Right cardiac atrium (tissue), 5 donors: ENCODE measurements at places on chromosomes 6 and 20.

GRCh38 chr20:14879839-14880238, 542.4 kb upstream of the FLRT3 start:
- DNase-seq, result no peak

GRCh38 chr6:137190583-137191094, 17.2 kb upstream of the IL22RA2 start:
- DNase-seq, result no peak

DNA sequence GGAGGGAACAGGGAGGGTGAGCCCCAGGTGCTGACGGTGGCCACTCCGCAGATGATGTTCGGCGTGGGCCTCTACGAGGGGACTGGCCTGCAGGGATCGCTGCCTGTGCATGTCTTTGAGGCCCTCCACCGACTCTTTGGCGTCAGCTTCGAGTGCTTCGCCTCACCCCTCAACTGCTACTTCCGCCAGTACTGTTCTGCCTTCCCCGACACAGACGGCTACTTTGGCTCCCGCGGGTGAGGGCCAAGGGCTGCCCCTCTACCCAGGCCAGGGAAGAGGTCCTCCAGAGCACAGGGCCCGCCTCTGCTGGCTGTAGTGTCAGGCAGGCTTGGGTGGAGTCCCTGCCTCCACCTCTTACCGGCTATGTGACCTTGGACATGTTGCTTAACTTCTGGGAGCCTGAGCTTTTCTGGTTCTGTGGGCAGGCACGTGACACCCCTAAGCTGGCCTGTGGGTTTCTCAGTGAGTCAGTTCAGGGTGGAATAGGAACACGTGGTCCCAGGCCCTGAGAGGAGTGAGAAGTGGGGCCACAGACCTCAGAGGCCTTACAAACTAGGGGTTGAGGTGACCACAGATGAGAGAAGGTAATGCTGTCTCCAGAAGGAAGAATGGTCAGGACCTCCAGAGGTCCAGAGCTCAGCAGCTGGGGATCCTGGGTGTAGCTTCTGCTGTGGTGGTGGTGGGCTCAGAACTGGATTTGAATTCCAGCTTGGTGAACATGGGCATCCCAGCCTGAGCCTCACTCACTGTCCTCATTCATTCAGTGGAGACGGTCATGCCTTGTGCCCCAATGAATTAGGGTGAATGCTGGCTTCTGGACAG, 11.9 kb downstream of the PCIF1 start:
- peak; percentile 62 for DNase-seq

GRCh38 chr6:62803094-62803493, 408.2 kb upstream of the FKBP1C start:
- DNase-seq, result peak; percentile 28

GRCh38 chr6:143950875-143951274, 57.2 kb downstream of the PLAGL1 start:
- DNase-seq, result no peak

- peak; percentile 47 for DNase-seq
These were observed 4.9 kb downstream of the OLIG3 start for GRCh38 chr6:137489046-137490005.
